ENCODE measurements at places on chromosomes 16 and 17.
A peak's percentile ranks its signal among the peaks of the same experiment; 100 is the strongest.

- no peak for DNase-seq
Measured at GRCh38 chr17:61380836-61381525, 18.7 kb upstream of the TBX2 start.

- DNase-seq: no peak
Measured at GRCh38 chr17:81940538-81941483, 3.7 kb upstream of the PYCR1 start.

DNA sequence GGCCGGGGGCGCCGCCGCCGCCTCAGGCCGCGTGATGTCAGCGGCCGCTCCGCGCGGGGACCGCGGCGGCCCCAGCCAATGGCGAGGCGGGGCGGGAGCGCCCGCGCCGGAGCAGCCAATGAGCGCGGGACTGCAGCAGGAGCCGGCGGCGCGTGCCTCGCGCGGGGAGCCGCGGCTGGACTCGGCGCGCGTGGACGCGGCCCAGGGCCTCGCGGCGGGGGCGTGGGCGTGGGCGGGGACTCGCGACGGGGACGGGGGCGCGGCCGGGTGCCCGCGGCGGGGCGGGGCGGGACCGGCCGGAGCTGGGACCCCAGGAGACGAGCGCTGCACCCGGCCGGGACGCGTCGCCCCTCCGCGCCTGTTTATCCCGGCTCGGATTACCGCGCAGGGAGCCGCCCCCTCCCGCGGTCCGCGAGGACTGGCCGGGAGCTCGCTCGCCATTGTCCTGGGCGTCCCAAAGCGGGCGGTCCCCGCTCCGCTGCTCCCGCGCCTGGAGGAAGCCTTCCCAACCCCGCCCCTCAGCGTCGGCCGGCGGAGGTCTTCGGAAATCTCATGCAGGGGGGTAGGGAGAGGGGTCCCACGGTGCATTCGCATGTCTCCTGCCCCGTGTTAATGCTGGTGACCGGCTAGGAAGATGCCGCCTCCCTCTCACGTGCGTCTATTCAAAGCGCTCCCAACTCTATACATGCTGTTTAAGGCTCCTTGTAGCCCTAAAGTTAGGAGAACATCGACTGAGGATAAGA, at the start of gene RNF157:
RNF157 (minus strand) TSS at position 33 of the 743 bp plus-strand sequence. CDS start 253 bp downstream, outside the sequence.
- DNase-seq: peak; percentile 68

GRCh38 chr16:87054856-87055255, 262.3 kb downstream of the C16orf95 start:
- no peak for DNase-seq

DNA sequence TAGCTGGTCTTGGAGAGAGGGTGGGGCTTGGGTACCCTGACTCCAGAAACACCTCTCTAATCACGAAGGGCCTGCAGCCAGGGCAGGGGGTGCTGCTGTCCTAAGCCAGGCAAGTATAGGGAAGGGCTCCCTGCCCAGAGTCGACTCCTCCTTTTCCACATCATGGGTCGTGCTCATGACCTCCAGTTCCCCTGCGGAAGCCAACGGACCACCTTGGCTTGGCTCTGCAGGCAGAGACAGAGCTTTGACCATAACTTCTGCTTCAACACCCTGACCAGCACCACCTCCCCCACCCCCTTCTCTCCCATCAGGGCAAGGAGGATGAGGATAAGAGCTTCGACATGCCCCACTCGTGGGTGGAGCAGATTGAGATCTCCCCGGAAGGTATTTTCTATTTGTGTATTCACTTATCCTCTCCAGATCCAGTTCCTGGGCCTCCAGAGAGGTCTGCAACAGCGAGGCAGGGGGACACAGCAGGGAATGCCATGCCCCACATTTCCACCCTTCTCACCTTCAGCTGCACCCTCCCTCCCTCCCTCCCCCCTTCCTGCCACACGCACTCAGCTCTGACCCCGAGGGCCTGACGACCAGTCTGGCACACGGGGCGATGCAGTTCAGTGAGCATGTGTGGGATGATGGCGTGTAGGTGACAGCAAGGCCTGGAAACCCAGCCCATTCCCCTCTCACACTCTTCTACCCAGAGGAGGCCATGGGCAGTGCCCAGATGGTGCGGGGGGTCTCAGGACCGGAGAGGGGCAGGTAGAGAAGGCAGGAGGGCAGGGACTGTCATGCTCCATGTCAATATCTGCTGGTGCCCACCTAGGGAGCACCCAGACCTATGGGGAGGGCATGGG, 14.0 kb upstream of the KATNB1 start:
- DNase-seq: no peak

GRCh38 chr17:81143200-81143527, 22.1 kb upstream of the PVALEF start:
- no peak for DNase-seq

DNA sequence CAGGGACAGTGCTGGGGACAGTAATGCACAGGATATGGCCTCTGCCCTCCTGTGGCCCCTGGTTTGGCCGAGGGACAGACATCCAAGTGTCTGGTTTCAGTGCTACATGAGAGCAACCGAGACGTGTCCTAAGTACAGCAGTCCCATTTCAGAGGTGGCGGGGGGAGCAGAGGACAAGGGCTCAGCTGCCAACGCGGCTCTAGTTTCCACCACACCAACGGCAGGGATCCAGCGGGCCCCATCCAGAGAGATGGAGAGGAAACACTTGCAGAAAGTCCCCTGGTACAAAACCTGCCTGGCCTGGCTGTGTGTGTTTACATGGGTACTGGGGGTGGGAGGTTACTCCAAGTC, 125.8 kb upstream of the SMURF2 start:
- DNase-seq: no peak

All from germinal center (tissue), 1 donor.